Heart right ventricle (tissue), 16 donors: ENCODE measurements at places on chromosomes 1 and 21. TPM values are rescaled to one million over a fixed set of nuclear protein-coding genes. Genes with fewer than 3 reads are reported as not detected.

DNA sequence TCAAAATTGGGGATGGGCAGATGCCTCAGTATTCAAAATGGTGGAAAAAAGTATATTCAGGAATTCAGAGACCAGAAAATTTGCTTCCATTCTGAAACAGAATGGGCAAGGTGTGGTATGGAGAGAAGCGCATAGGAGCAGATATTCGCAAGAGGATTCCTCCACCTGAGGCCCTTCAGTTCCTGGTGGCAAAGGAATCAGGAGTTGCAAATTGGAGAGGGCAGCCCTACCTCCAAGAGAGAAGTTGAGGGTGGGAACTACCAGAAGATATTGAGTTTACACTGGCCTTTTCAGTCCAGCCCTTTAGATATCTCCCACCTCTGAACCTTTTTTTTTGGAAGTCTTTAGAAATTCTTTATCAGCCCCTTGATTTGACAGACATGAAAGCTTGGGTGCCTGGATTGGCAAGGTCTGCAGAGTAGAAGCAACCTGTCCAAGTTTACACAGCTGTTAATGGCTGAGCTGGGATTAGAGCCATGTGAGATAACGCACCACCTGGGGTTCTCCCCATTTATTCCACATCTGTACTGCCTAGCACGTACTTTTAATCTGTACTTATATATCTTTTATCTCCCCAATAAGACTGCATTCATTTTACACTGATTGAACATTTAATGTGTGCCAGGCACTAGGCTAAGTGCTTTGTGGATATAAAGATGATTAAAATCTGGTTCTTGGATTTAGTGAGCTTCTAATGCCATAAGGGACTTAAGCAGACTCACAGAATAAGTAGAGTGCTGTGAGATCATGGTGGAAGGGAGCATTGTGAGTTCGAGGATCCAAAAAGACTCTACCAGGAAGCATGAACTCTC lies 99.5 kb downstream of the NGF start:
- DNase-seq = no peak

DCDC2B gene
- not detected for total RNA-seq

RNU1-1 gene
- 1,011 TPM for total RNA-seq

GRCh38 chr1:8159470-8160024 lies 133.4 kb upstream of the ERRFI1 start:
- no peak for DNase-seq

- DNase-seq = no peak
Measured at GRCh38 chr1:197321811-197322210, 53.8 kb downstream of the CRB1 start.

USH2A gene
- total RNA-seq = 3.6 TPM

GJA9 gene
- total RNA-seq = not detected

SLC35E2B gene
- 30.7 TPM for total RNA-seq

DNA sequence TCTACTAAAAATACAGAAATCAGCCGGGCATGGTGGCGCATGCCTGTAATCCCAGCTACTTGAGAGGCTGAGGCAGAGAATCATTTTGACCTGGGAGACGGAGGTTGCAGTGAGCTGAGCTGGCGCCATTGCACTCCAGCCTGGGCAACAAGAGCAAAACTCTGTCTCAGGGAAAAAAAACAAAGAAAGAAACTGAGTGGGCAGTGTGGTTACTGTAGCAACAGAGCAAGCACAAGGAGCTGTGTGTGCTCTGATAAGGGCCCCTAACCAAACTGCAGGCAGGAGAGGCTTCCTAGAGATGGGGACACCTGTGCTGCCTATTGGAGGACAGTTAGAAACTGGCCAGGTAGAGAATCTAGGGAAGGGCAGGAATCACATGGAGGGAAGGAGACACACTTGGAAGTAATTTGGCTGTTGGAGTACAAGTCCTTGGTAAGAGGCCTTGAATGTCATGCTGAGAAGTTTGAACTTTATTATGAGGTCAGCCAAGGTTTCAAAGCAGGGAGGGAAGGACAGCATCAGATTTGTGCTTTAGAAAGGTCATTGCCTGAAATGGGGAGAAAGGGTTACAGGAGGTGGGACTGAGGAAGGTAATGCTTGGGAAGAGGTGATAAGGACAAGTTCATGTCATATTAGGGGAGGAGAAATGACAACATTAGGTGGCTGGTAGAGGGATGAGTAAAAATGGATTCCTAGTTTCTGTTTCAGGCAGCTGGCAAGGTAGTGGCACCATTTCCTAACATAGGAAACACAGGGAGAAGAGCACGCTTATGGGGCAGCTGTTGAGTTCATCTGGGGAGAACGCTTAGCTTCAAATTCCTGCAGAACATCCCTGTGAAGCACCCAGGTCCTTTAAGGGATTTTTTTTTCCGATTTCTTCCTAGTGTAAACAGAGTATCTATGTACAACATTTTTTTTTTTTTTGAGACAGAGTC lies 69.2 kb upstream of the ARTN start:
- DNase-seq = no peak

DNA sequence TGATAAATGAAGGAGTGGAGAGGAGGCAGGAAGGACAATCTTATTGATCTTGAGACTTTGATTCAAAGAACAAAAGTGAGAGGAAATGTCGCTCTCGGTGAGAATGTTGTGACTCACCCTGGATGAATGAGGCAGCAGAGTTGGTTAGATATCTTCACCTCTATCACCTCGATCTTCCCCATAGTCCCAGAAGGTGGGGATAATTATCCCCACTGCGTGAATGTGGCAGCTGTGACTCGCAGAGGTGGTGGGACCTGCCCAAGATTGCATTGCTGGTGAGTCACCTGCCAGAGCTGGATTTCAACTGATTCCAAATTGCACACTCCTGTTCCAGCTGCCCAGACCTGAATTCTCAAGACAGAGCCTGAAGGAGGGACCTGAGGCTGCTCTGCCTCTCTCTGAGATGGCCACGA lies 105.0 kb downstream of the MATN1 start:
- no peak for DNase-seq
